Activated naive CD4-positive, alpha-beta T cell (primary cell): ENCODE measurements at places on chromosomes 6 and 20.

GRCh38 chr6:42971746-42972327 is 7.1 kb downstream of the PEX6 start:
- no peak for DNase-seq

DNA sequence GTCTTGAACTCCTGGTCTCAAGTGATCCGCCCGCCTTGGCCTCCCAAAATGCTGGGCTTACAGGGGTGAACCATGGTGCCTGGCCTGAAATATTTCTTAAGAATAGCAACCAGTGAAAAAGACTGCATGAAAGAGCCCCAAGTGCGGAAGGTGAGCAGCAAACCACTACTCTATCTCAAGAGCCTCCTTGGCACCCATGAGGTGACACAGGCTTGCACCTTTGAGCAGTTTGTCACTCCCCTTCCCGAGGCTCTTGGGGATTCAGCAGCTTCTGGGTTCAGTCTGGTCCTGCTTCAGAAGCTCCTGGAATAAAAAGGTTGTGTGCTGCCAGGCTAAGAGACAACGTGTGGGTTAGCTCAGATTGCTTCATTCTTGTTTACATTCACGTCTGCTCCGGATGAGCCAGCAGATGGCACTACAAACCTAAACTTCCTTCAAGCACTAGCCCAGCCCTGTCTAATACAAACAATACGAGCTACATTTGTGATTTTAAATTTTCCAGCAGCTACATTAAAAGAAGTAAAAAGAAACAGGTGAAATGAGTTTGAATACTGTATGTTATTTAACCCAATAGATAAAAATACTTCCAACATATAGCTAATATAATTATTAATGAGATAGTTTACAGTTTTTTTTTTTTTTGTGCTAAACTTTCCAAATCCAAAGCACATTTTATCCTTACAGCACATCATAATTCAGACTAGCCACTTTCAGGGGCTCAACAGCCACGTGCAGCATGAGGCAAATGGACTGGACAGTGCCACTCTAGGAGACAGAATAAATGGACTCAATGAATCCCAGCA is 46.2 kb downstream of the GJA10 start:
- DNase-seq: no peak

- no peak for DNase-seq
Observed at GRCh38 chr6:122740936-122741335, 38.6 kb upstream of the FABP7 start.

DNA sequence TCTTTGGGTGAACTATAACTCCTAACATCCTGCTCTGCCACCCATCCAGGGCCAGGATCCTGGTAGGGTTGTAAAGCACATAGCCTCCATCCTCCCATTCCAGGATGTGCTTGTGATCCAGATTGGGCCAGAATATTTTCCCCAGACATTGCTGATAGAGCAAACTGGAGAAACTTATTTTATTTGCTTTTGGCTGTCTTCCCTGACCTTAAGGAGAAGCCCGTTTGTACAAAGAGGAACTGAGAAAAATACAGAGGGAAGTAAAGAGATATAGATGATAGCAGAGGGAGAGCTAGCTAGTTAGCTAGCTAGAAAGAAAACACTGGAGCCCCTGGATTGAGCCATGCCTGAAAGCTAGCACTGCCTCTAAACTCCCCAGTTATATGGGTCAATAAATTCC is 9.0 kb upstream of the HDAC2 start:
- DNase-seq: no peak

- no peak for DNase-seq
Observed at GRCh38 chr6:125795301-125795700, 4.5 kb downstream of the NCOA7 start.
